Stimulated activated CD4-positive, alpha-beta T cell treated with anti-CD3 and anti-CD28 coated beads, Interleukin-15, amount 100 ng/mL, for 1 hour (primary cell): ENCODE measurements at places on chromosomes 1 and 21.

DNA sequence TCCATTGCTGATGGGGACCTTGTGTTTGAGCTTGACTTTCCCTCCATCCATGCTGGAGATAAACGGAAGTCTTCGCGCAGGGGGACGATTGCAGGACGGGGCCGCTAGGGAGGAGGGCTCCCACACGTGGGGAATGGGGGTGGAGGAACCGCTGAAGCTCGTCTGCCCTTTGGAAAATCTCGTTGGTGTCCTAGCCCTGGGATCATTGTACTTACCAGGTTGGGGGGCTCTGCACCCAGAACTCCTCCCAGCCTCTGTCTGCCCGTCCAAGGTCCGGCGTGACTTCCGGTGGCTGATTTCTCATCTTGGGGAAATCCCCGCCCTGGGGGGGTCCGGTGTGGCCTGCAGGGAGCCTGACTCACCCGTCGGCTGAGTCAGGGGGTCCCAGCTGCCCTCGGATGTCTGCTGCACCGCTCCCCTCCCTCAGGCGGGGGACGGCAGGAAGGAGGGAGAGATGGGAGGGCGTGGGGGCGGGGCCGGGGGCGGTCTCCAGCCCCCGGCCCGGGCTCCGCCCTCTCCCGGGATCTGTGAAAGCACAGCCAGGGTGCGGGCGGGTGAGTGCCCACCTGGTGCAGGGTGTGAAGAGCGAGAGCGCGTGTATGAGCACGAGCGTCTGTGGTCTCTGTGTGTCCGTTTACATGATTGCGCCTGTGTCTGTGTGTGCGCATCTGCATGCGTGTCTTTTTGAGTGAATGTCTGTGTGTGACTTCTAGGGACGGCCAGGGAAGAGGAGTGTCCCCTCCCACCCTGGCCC lies 35.8 kb downstream of the PIK3CD start:
- DNase-seq: peak; percentile 61

DNA sequence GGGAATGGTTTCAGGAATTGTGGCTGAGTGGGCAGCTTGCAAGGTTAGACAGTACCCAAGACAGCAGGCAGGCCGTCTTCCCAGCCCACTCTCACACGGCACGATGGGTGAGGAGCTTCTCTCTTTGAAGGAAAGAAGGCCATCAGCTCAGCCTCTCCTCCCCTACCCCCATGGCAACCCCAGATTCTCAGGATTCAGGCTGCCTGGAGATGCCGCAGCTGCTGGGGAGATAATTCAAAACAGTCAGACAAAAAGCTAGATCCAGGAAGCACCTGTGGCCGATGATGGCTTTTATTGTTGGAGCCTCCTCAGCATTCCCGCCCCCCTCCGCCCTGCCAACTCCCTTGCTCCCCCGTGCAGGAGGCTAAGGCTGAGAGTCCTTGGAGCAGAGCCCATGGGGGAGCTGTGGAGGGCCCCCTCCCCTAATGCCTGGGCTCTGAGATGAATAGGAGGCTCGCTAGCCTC lies 220.5 kb downstream of the TRABD2B start:
- DNase-seq: no peak

DNA sequence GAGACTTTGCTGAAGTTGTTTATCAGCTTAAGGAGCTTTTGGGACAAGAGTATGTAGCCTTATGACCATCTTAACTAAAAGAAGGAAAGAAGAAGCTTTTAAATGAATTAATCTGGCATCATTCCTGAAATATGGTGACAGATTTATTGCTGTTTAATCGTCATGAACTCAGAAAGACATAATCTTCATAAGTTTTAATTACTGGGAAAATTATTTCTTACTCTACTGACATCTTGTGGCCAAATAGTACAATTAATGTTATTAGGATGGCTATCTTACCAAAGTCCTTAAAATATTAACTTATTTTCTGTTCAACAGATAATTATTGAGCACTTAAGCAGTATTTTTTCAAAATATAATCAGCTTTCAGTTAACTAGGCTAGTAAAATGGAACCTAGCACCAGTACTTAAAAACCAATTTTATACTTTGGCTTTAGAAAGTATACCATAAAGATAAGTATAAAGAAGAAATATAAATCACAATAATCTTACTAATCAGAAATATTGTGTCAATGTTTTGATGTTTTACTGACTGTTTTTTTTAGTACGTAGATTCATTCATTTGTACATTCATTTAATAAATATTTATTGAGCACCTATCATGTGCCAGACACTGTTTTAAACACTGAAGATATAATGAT lies 34.7 kb upstream of the GPR25 start:
- DNase-seq: no peak

DNA sequence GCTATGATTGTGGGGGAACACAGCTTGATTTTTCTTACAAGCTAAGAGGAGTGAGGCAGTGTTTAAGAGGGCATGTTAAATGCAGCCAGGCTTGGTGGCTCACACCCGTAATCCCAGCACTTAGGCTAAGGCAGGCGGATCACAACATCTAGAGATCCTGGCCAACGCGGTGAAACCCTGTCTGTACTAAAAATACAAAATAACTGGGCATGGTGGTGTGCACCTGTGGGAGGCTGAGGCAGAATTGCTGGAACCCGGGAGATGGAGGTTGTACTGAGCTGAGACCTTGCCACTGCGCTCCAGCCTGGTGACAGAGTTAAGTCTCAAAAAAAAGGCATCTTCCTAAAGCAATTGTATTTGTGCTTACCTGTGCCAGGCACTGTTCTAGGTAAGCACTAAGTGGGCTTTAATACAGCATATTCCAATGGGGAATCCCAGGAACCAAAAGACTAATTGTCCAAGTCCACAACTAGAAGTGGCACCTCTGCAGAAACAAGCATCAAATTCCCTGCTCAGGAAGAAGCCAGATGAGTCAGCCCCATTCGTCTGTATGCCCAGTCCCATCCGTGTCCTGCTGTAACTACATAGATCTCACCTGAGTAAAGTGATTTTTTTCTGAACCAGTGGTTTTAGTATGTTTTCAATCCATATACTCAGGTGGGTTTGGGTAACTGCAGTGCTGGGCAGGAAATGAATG lies 4.6 kb downstream of the RCC1 start:
- DNase-seq: no peak

DNA sequence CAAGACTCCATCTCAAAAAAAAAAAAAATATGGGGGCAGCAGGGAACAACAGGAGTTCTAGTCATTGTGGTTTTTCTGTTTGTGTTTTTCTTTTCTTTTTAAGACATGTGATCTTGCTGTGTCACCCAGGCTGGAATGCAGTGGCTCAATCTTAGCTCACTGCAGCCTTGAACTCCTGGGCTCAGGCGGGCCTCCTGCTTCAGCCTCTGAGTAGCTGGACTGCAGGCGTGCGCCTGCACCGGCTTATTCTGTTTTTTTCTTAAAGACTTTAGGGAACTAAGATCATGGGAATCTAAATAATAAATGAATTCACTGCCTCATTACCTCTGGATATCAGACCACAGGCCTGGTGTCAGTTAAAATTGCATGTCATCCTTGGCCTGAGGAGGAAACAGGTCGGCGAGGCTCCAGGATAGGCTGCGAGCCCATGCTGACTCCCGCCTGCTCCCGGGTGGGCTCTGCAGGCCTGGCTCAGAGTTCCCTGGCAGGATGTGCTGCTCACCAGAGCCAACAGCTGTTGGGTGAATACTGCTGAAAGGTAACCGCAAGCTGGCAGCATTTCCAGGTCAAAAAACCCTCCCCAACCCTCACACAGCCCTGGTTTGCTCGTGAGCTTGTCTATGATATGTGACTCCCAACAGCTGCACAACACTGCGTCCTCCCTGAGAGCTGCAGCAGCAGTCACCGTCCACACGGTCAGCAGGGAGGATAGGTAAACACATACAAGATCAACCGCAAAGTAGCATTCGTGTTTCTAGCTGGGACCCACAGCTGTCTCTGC lies 58.1 kb downstream of the SCCPDH start:
- DNase-seq: no peak

DNA sequence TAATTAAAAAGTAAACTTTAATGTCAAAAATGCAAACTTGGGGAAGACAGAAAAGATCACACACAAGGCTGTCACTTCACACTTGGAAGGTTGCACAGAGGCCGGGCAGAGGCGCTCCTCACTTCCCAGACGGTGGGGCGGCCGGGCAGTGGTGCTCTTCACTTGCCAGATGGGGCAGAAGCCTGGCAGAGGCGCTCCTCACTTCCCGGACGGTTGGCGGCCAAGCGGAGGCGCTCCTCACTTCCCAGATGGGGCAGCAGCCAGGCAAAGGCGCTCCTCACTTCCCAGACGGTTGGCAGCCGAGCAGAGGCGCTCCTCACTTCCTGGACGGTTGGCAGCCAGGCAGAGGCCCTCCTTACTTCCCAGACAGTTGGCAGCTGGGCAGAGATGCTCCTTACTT lies 25.8 kb upstream of the IL6R start:
- no peak for DNase-seq

DNA sequence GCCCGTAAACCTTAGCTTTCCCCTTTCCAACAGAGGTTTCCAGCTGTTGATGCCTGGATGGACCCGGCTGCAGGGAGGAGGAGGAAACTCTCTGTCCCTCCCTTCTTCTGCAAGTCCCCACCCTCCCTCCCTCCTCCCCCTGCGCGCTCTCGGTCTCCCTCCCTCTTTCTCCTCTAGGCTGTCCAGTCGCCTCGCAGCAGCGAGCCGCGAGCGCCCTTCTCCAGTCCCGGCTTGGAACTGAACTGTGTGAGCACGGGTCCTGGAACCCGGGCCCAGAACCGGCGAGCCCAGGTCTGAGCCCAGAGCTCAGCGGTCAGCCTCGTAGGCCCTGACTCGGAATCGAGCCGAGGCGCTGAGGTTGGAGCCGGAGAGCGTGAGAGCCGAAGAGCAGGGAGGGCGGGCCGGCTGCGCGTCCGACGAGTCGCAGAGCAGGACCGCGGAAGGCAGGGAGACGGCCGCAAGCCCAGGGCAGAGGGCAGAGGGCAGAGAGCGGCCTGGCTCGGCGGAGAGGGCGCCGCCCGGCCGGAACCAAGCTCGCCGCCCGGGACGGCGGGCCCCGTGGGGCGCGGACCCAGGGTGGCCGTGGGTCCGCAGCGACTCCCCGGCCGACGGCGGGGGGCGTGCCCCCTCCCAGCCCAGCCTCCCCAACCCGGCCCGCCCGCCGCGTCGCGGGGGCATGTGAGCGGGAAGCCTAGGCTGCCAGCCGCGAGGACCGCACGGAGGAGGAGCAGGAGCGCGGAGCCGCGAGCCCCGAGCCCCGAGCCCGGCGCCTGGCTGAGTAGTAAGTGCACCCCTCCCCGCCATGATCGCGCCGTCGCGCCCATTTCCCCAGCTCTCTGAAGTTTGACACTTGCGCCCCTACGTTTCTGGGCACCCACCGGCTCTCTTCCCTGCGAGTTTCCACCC lies at the start of gene SOX13:
TSS of gene SOX13 (plus strand) at position 185 of the 906 bp plus-strand sequence. CDS start 39,801 bp downstream, outside the sequence.
- DNase-seq: no peak

DNA sequence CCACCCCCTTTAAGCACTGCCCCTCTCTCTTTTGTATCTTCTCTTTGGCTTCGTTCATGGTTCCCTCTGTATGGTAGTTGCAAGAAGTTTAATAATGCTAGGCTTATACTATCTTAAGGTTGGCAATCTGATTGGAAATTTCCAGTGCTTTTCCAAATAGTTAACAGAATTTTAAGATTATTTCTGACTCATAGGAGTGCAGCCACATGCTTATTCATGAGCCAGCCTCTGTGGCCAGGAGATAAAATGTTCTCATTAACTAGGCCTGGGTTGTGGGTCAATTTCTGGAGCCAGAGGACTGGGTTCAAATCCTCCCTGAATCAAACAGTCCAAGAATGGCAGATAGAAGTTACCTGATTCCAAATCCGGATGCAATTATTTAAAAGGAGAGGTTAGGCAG lies 103.1 kb downstream of the ATP6V1G3 start:
- no peak for DNase-seq

DNA sequence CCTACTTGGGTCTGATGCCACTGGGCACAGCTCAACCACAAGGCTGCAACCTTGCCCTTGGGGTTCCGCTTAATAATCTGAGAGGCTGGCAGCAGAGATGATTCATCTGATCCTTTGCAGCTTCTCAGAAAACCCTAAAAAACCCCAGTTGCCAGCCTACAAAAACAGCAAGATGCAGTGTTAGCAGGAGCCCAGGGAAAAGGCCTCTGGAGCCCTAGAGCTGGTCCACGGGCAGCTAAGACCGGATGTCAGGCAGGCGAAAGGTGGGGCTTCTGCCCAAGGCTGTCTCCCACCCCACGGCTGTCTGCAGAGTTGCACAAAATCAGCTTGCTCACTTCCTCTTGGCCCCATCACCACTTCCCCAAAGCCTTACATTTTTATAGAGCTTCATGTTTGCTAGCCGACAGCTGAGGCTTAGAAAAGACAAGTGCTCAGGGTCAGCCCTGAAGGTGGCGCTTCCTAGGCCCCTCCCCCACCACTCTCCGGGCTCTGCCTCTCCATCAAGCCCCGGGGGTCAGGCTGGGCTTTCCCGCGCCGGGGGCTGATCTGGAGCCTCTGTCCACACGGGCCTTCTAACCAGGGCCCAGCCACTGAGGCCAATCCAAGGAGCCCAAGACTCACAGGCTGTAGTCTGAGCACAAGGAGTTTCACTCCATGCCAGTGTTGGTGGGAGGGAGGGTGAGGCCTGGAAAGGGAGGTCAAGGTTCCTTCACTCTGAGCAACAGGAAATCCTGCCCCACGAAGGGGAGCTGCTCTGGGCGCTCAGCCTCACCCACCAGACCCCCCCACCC lies 4.2 kb upstream of the ADORA3 start:
- peak; percentile 65 for DNase-seq

DNA sequence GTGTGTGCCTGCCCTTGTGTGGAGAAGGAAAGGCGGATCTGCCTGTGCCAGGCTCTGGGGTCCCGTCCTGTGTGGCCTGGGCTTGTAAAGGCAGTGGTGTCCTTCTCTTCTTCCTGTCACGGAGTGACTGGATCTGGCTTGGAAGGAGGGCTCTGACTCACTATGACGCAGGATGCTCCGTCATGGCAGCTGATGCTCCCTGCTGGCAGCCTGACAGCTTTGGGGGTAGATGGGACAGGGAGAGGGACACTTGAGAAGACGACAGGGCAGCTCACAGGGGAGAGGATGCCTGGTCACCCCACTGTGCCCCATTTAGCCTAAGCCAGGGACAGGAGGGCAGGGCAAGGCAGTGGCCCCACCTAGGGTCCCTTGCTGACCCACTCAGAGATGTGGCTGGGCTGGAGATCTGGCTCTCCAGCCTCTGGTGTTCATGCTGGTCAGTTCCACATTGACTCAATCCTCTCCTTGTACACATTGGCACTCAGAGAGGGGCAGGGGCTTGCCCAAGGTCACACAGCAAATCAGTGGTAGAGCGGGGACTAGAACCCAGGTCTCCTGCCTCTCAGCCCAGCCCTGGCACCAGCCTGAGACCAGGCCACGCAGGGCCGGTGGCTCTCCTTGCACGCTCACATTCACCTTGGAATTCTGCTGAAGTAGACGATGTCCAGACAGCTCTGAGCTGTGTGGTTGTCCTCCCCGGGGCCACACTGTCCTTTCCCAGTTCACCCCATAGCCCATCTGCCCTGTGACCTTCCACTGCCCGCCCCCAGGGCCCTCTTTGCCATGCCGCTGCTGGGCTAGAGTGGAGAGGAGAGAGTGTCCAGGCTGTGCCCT lies 2.8 kb upstream of the FAM131C start:
- no peak for DNase-seq

DNA sequence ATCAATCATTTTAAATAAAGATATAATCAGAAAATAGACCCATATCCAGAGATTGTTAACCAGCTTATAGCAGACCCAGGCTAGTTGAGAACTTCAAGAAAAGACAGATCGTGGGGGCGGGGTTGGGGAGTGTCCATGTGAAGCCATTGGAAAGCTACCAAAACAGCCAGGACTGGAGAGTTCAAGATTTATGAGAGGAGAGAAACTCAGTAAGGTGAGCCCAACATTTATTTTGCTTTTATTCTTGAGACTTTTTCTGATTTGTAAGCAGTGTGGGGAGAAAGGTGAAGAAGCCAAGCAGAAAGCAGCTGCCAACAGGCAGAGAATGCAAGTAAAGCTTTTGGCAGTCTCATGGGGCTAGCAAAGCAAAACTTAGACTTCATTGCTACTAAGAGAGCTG lies 179.9 kb downstream of the VPS13D start:
- DNase-seq: no peak

GRCh38 chr1:43831851-43832250 lies 101.8 kb upstream of the ARTN start:
- DNase-seq: no peak
